GM10248 (cell line): ENCODE measurements at places on chromosomes 5 and 9.

GRCh38 chr5:172543484-172544298 lies 89.4 kb upstream of the SH3PXD2B start:
- DNase-seq: no peak

- DNase-seq: no peak
Measured at GRCh38 chr5:113236536-113237288, 198.1 kb downstream of the TSSK1B start.

DNA sequence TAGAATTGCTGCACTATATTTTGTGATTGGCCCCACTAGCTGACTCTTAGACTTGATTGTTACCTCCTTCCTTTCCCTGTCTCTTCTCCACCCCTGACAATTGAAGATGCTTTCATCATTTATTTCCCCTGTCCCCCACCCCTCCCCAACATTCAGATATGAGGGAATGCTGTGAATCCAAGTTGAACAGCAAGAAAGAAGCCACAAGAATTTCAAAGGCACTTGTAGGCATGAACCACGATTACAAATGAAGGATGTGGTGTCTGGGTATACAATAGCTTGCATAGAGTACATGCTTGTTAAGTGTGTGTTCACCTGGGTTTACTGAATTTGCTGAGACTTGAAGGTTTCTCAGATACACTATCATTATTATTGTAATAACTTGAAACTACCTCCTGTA lies 78.3 kb upstream of the TRIO start:
- DNase-seq: no peak

GRCh38 chr9:95522871-95523370 lies 6.2 kb upstream of the PTCH1 start:
- no peak for DNase-seq

GRCh38 chr5:88776692-88777091 lies 106.3 kb downstream of the MEF2C start:
- DNase-seq: no peak

DNA sequence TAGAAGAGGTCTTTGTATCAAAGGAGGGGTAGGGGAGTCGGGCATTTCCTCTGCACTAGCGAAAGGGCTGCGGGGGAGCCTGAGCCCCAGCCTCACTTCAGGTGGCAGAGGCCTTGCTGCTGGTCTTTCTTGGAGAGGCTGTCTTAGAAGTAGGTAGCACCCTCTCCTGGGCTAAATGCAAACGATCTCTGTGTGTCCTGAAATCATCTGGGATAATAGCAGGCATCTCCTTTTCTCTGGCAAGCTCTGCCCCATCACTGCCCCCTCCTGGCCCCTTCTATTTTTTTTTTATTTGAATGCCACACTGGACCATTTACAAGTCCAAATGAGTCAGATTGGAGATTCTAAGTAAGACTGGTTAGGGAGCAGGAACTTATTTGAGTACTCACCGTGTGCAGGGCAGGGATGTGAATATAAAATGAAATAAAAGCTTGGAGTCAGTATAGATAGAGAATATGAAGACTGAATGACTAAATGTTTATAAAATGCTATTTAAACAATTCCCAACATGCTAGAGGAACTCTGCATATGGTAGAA lies 137.1 kb downstream of the FGF1 start:
- peak; percentile 38 for DNase-seq

GRCh38 chr5:161847941-161848391 lies at the start of gene GABRA1:
Gene GABRA1, plus strand, starts transcription at chr5:161848120. Its CDS starts 2,691 bp downstream, at chr5:161850811.
- no peak for DNase-seq

DNA sequence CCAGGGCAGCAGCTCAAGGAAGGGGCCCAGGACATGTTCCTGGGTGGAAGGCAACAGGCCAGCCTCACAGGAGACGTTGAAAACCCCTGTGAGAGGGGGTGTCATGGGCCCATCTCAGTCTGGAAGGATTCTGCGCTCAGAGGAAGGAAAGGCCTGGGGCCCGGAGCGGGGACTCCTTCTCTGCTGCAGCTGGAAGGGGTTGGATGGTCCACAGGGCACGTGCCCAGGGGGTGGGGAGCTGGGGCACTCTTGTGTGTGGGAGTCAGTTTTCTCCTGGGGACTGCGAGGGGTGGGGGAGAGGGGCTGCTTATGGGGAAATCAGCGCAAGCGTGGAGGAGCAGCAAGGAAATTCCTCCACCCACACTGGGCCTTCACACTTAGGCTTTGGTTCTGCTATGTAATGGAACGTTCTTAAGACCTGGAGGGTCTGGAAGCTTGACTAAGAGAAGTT lies 2.9 kb upstream of the LPCAT1 start:
- DNase-seq: no peak

- DNase-seq: no peak
Measured at GRCh38 chr5:73985145-73985544, 359.1 kb downstream of the ARHGEF28 start.

DNA sequence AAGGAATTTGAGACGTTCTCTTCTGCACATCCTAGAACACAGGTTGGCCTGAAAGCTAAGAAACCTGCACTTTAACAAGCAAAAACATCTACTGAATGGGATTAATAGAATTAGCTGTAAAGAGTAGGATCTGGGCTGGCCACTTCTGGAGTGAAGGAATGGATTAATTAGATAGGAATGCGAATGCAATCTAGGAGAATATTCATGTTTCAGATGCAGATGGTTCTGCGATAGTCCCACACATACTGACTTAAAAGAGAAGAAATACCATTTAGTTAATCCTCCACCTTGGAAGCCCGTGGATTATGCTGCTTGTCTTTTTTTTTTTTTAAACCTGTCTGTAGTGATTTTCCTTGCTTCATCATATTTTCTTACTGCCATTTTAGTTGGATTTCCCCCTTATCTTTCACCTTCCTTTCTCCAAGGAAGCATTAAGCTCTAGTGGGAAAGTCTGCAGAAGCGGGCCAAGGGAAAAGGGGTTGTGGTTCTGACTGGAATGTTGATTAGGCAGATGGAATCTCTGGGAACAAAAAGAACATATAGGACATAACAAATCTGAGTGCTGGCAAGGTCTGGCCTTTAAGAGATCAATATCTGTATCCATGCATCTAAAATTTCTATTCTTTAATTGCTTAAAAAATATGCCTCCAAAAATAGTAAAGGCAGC lies 152.4 kb downstream of the ALDH1A1 start:
- DNase-seq: no peak

- DNase-seq: no peak
Measured at GRCh38 chr5:100520348-100520747, 14.8 kb upstream of the FAM174A start.

- DNase-seq: peak; percentile 75
Measured at GRCh38 chr5:172714491-172715420, 56.2 kb downstream of the DUSP1 start.

DNA sequence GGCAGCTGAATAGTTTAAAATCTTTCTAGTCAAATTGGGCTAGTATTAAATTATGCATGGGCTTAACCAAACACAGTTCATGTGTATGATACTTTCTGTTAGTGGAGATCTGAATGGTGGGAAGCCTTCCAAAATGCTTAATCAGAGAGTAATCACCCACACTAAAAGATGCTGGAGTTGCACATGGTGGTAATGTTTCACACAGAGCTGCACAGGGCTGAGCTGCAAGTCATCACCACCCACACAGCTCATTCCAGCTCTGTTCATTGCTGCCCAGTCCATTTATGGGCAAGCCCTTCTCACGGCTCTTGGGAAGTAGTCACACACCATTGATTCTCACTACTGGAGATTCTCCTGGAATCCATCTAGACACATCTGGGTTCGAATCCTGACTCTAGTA lies 351.5 kb upstream of the KCNN2 start:
- DNase-seq: no peak

- DNase-seq: no peak
Measured at GRCh38 chr5:137216976-137217598, 282.0 kb downstream of the SPOCK1 start.

GRCh38 chr5:122130152-122130551 lies 806 bp downstream of the ZNF474 start:
- no peak for DNase-seq
